ENCODE measurements at places on chromosomes 13 and 19. TPM values are rescaled to one million over a fixed set of nuclear protein-coding genes. Genes with fewer than 3 reads are reported as not detected.

The KCNN1 gene
- total RNA-seq, result 0.43 TPM

The IZUMO2 gene
- total RNA-seq, result not detected

The RAX2 gene
- total RNA-seq, result not detected

The SPRED3 gene
- 1.2 TPM for total RNA-seq

The ATF5 gene
- total RNA-seq, result 83.1 TPM

The CBLC gene
- not detected for total RNA-seq

The MYPOP gene
- total RNA-seq, result 9.4 TPM

The IGSF23 gene
- total RNA-seq, result not detected

The SLC6A16 gene
- total RNA-seq, result 1.7 TPM

The CYSLTR2 gene
- total RNA-seq, result not detected

The P2RY11 gene
- total RNA-seq, result 42.0 TPM

The CYP4F2 gene
- total RNA-seq, result 1.1 TPM

The ZNF888 gene
- total RNA-seq, result 2.8 TPM

The DOCK6 gene
- total RNA-seq, result 24.8 TPM

The OR7A5 gene
- total RNA-seq, result not detected

The TGFBR3L gene
- total RNA-seq, result 0.16 TPM

The TRPC4 gene
- not detected for total RNA-seq

All from GM12878 (cell line).